Progenitor cell of endocrine pancreas (in vitro differentiated cells): ENCODE measurements at places on chromosomes 5 and 9.
A peak's percentile ranks its signal among the peaks of the same experiment; 100 is the strongest.

DNA sequence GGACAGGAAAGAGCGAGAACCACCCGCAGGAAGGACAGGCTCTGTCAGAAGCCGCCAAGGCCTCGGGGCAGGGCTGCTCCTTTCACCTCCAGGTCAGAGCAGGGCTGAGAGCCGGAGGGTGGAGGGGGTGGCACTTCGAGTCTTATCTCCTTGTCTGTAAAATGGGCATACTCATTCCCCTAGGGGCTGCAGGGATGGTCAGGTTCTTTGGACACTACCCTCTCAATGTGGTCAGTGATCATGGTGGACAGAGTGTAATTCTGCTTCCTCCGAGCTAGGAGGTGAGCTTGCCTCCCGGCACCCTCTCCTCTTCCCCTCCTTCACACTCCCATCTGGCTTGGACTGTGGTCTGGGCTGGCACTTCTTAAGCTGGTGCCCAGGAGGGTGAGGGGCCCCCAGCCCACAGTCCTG, 39.6 kb downstream of the RGS3 start:
- DNase-seq = no peak

- DNase-seq = no peak
Observed at GRCh38 chr5:135251093-135251492, 147.9 kb downstream of the MACROH2A1 start.

DNA sequence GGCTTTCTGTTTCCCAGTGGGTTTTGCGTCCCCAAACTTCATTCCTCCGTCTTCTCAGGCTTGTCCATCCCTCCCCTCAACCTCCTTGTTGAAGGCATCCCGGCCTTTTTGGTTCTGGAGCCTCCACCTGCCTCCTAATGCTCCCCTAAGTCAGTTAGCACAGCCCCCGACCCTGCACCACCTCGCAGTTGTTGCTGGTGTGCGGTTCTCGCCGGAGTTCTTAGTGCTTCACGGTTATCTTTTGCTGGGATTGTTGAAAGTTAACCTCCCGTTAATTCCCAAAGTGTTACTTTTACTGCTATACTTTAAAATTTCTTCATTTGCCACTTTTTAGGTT, 447 bp downstream of the UBLCP1 start:
- no peak for DNase-seq

- no peak for DNase-seq
Observed at GRCh38 chr9:116099821-116100220, 53.8 kb upstream of the PAPPA start.

DNA sequence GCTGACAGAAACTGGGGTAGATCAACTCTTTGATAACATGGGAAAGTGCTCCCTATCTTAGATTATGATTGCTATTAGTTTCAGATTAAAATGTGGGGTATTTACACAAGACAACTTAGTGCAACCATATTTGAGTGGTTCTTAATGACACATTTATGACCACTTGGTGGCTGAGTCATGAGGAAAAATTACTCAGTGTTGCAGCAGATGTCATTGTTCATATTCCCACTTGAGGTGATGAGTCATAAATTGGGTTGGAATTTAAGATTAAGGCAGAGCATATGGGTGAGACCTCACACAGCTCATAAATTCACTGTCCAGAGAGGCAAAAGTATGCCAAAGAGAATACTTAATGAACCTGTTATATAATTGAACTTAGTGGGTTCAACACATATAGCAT, 408.3 kb downstream of the DMRT2 start:
- DNase-seq = no peak

DNA sequence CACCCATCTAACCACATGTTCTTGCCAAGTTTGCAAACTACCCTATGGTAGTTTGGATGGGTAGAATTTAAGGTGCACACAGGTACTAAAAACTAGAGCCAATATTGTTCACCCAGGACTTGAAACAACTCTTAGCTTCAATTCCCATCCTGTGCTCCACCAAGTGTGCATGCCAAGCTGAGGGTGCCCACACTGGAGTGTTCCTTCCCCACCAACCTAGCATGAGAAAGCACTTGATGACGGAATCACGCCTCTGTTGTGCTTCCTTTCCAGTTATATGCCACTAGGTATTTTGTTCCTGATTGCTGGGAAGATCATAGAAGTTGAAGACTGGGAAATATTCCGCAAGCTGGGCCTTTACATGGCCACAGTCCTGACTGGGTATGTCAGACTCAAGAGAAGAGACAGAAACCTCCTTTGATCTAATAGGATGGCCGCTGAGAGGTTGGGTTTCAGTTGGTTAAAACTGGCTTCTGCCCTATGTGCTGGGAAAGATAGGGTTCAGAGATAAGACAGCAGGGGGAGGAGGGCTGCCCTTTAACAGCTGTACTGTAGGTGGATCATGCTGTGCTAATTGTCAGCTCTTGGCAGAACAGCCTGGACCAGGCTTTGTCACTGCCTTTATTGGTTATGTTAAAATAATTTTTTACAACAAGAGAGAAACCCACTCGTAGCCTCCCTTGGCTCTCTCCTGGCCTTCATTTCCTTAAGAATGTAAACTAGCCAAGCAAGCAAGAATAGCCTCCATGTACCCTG, 83.5 kb downstream of the SLC1A1 start:
- DNase-seq = no peak

DNA sequence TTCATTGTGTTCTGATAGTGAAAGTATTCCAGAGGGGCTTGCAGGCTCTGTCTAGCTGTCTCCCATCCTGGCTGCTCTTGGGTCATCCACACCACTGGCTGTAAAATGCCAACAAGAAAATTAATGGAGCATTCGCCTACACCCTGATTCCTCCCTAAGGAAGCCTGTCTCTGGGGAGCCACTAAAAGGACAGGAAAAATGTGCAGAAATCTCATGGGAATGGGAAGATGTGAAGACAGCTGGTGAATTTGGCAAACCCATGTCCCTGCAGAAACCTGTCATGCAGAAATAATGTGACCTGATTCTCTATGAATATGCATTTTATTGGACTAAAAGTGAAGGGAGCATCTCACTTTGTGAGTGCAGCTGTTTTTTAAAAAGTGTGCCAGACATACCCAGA, 265.6 kb downstream of the TUSC1 start:
- DNase-seq = no peak

DNA sequence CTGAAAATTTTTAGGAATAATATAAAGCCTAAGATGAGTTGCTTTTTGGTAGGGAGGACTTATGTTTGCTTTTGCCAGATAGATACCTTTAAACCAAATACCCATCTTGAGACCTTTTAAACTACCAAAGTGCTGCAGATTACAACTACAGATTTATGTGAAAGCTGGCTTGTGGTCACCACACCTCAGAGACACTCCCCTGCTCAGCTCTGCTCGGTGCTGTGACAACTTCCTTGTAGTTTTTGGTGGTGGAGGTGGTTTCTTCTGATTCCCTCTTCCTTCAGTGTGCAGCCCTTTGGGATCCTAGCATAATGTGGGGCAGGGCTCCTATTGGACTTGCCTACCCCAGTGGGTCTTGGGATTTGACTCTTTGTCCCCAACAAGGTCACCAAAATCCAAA, 29.2 kb downstream of the GARNL3 start:
- DNase-seq = no peak

- DNase-seq = no peak
Observed at GRCh38 chr9:21764846-21765245, 37.6 kb upstream of the MTAP start.

- peak; percentile 90 for DNase-seq
Observed at GRCh38 chr5:149442563-149443182, 63.6 kb upstream of the IL17B start.

- DNase-seq = no peak
Observed at GRCh38 chr9:135874859-135875258, 32.5 kb downstream of the CAMSAP1 start.

DNA sequence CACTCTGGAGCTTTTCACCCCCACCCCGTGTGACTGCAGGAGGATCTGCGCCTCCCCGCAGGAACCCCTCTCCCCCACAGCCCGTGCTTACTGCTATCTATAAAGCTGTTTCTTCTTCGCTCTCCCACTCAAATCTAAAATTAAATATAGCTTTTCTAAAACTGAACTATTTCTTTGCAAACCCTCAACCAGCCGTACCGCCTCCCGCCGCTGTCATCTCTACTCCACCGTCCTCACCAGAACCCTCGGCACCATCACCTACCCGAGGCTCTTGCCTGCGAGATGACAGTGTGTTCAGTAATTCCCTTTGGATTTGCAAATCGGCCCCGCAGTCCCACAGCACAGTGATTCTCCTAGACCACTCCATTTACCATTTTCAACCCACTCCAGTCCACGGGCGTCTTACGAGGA, 13.6 kb downstream of the LPCAT1 start:
- DNase-seq = no peak

DNA sequence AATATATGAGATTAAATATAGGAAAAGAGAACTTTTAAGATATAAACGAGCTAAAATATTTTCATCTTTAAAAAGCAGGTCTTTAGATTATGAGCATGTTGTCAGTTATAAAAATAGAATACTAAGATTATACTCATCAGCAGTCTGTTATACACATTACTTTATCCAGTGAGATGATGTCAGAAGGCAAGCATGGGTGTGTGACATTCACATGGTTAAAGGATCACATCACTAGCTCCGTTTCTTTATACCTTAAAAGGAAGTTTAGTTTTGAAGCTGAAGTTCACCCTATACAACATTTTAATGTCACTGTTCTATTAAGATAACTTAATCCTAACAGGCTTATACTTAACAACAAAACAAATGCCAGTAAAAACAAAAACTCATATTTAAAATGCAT, 59.6 kb downstream of the RICTOR start:
- DNase-seq = no peak

DNA sequence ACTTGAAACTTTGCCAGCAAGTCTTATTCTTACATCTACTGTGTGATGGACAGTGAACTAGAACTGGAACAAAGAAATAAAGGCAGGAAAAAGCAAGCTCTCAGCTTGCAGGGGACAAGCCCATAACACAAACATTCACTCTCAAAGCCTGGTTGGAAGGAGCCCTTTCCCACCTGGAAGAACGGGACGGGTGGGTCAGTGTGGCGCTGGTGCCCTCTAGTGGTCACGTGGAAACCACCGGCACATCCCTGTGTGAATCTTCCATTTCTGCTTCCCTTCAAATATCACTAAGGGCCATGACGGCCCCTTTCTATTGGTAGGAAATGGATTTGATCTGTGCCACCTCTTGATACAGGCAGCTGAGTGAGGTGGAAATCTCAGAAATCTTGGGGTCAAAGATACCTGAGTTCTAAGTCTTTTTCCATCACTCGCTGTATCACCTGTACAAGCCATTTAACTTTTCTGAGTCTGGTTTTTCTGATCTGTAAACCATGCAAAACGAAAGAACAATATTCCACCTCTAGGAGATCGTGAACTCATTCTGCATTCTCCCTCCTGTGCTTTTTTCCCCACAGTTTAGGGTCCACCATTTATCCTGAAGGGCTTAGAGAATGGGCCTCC, 211.6 kb downstream of the MSX2 start:
- DNase-seq = peak; percentile 67

GRCh38 chr9:105282870-105283621, 38.6 kb downstream of the SLC44A1 start:
- DNase-seq = no peak

DNA sequence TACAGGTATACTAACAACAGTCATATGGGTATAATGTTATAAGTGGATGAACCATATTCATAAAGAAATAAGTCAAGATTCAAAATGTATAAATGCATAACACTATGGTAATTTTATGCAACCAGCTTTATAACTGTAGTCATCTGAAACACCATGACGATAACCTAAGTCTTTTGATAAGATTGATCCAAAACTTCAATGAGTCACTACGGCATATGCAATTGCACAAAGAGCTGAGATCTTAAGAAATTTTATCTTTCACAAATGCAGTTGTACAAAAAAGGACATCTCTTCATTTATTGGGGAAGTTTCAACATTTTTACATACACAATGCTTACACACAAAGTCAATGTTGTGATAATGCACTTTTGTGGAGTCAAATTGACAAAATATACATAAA, 20.3 kb downstream of the FAM81B start:
- DNase-seq = no peak

GRCh38 chr5:113092683-113093082, 116.1 kb downstream of the DCP2 start:
- no peak for DNase-seq

DNA sequence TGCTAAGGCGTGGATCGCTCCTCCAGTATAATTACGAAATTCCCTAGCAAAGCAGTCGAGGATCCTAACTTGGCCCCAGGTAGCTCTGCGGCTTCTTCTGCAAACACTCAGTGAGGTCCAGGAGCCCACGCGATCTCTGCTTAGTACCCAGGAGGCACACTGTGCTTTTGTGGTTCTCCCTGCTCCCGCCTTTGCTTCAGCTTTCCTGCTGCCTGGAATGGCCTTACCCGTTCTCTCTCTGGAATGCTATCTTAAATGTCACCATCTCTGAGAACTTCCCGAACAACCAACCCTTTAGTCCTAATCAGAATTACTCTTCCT, 639 bp downstream of the INVS start:
- DNase-seq = no peak

- DNase-seq = no peak
Observed at GRCh38 chr5:98635656-98636055, 137.8 kb upstream of the RGMB start.

- DNase-seq = no peak
Observed at GRCh38 chr9:99118782-99119466, 14.0 kb downstream of the TGFBR1 start.

DNA sequence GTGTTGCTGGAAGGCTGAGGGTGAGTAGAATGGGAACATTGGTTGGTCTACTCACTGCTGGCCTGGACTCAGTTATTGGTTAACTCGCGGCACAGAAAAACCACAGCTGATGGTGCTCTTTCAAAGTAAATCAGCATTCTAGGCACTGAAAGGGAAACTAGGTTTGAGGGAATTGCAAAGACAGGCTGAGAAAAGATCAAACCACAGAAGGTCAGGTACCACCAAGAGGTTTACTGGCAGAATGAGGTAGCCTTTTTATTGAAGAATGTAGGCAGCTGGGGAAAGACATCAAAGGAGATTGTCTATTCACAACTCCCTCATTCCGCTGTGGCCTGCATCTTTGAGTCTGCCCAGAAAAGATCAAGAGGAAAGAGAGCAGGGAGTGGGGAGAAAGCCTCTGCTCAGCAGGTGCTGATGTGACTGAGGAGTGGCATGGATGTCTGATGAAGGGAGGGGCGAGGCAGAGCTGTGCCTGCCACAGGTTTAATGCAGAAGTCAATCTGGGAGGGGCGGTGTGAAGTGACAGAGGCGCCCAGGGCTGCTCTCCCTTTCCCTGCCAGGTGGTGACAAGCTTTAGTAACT, 255.5 kb downstream of the MAN2A1 start:
- DNase-seq = no peak

DNA sequence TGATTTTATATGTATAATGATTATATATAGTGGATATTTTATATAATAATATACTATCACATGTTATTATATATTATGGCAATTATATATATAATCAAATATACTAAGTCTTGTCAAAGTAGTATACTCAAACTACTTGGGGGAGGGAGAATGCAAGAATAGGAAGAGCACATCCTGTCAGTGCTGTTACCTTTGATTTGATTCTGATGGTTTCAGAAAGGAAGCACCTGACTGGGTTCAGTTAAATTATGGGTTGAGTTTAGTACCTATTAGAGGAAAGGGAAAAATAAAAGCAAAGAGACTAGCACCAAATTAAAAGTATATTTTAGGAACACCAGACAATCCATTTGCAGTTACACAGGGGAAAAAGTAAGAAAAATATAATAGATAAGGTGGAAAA, 107.6 kb downstream of the GRIA1 start:
- DNase-seq = no peak

- no peak for DNase-seq
Observed at GRCh38 chr5:16784843-16785791, 151.0 kb downstream of the MYO10 start.

GRCh38 chr9:122463828-122464632, 13.7 kb downstream of the OR1J1 start:
- DNase-seq = no peak
